Fibroblast of lung (primary cell): ENCODE measurements at places on chromosomes 2 and 18. TPM values are rescaled to one million over a fixed set of nuclear protein-coding genes. Genes with fewer than 3 reads are reported as not detected.

DNA sequence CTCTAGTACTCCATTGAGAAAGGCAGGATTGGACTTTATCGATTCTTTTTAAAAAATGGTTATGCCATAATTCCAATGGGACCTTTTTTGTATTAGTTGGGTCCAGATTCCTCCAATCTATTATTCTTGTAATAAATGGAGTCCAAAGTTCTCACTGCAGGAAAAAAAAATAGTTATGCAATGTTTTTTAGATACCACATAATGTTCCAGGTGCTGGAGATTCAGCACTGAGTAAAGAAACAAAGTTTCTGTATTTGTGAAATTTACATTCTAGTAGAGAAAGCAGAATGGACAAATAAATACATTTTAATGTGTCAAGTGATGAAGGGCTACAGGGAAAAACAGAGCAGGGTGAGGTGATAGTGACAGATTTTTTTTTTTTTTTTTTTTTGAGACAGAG, 78.5 kb upstream of the MYCN start:
- H3K4me1 ChIP-seq, result no peaks in the 10 kb centered on the region
- no peak overlapping the region for H3K4me3 ChIP-seq
- no peak for DNase-seq
- H3K27ac ChIP-seq, result no peak overlapping the region

HSPD1 gene
- 198 and 214 TPM in 2 replicates for total RNA-seq

SLC4A5 gene
- total RNA-seq, result under 0.01 and 0.17 TPM in 2 replicates

PXDN gene
- total RNA-seq, result 111 and 153 TPM in 2 replicates

ASXL3 gene
- 0.51 and 0.66 TPM in 2 replicates for total RNA-seq

FEV gene
- not detected in 2 replicates for total RNA-seq
